ENCODE measurements at places on chromosomes 7 and 10.

DNA sequence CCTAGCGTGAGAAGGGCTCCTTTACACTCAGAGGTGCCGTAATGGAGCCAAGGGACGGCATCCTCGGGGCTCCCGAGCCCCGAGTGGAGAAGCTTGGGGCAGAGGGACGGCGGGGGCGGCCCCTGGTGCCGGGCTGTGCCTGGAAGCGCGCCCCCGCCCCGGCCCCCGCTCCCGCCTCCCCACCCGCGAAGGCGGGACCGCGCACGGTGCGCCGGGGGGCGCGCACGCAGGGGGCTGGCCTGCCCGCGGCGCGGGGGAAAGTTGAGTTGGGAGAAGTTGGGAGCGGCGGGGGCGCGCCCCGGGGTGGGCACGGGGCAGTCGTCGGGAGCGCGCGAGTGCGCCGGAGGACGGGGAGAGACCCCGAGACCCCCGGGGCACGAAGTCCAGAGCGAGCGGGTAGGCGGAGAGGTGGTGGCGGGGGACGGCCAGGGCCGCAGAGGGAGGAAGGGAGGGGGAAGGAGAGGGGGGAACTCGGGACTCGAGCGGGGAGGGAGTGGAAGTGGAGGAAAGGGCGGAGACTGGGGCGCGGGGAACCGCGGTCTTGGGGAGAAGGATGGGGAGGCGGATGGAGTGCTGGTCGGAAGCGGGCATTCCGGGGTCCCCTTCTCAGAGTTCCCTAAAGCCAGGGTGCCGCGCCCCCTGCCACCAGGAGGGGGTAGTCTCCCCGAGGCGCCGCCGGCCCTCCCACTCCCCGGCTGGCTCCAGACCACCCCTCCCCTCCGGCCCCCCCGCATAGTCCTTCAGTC lies at the start of gene SLC4A2:
SLC4A2 (plus strand) TSS at position 223 of the 746 bp plus-strand sequence. CDS start 2,399 bp downstream, outside the sequence.
- peak; percentile 82 for DNase-seq

DNA sequence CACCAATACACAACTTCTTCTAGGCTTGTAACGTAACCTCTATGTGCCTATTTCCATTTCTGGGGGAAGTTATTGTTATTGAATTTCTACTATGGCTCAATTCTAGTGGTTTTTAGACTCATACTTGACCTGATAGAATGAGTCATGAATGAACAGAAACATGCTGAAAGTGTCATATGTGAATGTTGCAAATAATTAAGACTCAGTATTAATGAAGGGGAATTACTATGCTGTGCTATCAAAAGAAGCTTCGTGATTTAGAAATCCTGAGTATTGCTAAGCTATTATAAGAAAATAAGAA lies 135.1 kb upstream of the ZWINT start:
- DNase-seq: no peak

- DNase-seq: no peak
These were observed 101.4 kb downstream of the KLF6 start for GRCh38 chr10:3683560-3683959.

DNA sequence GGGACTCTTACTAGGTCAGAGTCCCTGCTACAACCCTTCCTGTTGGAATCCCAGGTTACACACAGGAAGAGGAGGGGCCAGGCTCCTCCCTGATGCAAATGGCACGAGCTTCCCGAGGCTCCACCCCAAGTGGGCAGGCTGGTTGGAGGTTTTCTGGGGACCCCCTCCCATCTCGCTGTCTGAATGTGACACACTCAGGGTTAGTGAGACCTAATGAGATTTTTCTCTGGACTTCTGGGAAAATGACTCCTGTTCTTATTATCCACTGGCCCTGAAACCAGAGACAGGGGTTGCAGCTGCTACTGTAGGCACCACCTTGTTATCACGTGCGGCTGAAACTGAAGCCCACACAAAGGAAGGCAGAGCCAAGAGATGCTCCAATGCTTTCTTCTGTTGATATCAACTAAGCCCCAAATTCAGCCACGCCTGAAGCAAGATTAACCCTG lies 103.3 kb downstream of the FAM107B start:
- no peak for DNase-seq

DNA sequence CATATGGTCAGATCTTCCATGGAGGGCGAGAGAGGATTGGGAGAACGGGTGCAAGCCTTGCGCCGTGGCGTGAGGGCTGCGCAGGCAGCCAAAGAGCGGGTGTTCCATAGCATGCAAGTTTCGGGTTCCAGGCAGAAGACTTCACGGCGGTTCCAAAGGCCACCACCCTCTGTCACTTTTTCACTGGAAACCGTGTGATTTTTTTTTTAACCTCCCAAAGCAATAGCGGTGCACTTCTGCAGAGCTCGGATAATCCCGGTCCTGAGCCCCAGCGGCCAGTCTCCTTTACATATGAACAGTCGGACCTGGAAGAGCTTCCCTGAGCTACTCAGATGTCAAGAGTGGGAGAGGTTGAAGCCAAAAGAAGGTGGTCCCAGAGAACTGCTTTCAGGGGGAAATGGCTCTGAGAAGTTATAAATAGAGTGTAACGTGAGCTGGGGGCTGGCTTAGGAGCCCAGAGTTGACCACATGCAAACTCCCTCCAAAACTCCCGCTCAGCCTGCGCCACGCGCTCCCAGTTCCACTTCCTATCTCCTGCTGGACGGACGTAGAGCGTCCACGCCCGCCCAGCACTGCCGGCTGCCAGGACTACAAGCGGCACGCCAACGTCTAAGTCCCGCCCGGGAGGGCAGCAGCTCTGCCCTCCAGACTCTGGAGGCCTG lies at the start of gene MEOX2:
MEOX2 (minus strand) TSS at position 389 of the 662 bp plus-strand sequence; CDS start at position 108, 281 bp downstream.
- no peak for DNase-seq

DNA sequence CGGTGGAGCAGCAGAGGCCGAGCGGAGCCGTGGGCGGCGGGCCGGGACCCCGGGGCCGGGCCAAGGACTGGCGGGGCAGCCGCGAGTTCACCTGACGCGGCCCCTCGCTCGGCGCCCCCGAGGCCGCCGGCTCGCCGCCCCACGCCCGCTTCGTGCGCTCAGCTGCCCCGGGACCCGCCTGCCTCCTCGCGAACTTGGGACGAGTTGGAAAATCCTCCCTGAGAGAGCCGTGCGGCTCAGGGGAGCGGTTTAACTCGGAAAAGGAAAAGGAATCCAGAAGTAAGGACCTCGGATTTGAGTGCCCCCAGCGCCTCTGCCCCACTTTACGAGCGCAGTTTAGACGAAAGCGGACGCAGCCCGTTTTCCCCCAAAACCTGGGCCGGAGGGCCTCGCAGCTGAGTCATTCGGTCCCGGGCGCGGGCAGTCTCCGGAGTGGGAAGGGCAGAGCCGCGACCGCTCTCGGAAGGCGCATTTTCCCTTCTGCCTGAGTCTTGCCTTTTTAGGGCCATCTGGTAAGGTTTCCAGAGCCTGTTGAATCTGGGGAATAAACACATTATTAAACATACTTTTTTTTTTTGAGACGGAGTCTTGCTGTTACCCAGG lies 744 bp downstream of the CREM start:
- peak; percentile 78 for DNase-seq

DNA sequence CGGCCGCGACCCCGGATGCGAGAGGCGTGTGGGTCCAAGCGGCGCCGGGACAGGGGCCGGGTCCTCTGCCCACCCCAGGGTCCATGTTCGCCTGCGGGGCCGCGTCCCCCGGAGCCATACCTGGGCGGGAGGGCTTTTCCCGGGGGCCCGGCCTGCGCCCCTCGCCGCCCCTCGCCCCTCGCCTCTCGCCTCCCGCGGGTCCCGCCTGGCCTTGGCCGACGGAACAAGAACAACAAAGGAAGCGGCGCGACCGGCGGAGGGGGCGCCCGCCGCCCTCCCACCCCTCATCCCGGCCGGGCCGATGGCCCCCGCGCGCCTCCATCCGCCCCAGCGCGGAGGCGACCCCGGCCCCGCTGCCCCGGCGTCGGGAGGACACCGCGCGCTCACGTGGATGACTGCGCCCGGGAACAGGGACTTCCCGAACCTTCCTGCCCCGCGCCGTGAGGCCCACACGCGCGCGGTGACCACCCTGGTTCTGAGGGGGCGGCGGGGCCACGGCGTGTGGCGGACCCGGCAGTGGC lies 348.2 kb downstream of the DNAJB6 start:
- DNase-seq: no peak

GRCh38 chr7:108017776-108018151 lies 14.8 kb upstream of the LAMB1 start:
- no peak for DNase-seq

DNA sequence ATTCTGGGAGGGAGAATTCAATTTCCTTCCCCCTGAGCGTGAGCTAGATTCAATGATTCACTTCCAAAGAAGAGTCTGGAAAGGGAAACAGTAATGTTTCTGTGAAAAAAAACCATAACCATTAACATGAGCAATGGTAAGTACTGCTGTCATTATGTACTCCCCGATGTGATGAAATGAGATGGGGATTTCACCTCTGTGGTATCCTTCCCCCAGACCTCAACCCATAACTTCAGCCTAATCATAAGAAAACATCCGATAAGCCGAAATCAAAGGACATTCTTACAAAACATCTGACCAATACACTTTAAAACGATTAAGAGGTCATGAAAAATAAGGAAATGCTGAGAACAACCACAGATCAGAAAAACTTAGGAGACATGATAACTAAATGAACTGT lies 27.2 kb downstream of the EZH2 start:
- DNase-seq: no peak

GRCh38 chr10:71864911-71865361 lies 13.9 kb upstream of the PSAP start:
- DNase-seq: no peak

DNA sequence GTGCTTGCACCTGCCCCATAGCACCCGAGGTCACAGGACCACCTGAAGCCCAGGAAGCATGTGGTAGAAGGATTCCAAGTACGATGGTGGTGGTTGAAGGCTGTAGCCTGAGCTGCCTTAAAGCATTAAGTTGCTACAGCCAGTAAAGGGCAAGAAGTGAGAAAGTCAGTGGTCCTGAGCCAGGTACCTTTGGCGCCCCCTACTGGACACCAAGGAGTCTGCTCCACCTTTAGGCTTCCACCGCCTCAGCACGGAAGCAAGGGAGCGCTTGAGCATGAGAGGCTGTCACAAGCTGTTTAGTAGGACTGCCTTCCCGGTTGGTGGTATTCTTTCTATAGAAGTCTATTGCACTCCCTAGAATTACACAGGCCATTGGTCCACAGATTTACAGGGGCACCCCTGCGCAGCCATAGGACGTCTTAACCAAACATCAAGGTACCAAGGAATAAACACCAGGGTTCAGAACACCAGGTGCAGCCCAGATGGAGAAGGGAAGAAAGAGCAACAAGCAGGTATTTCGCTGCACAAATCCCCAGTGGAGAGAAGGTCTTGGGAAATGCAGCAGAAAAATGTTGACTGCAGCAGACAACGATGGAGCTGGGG lies 2.2 kb downstream of the CRTAC1 start:
- DNase-seq: peak; percentile 85

DNA sequence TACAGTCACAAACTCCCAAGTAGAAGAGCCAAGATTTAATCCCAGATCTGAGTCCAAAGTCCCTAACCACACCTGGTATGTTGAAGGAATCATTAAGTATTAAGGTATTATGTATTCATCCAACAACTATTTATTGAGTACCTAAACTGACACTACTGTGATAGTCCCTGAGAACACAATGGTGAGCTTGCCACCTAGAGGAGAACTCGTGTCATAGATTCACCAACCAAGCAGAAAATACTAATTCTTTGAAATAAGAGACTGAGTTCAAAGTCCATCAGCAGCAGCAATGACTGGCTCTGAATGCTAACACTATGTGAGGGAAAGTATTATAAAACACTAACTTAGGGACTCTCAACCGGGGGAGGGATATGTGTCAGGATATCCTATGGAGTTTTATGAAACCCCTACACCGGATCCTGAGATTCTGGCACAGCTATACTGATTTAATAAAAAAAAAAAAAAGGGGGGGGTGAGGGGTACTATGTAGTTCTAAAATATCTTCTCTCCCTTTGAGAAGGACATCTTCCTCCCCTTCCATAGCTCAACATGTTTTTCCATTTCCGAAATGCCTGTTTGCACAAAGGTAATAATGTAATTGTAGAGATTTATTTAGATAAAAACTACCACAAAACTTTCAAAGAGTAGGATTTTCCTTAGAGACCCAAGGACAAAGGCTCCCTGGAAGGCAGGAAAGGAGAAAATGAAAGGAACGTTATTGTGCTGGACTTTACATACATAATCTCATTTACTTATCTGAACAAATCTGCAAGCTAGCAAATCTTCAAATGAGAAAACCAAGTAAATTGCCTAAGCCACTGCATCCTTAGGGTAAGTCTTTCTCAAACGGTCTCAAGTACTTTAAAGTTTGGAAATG lies 1.6 kb downstream of the NCOA4 start:
- peak; percentile 85 for DNase-seq

DNA sequence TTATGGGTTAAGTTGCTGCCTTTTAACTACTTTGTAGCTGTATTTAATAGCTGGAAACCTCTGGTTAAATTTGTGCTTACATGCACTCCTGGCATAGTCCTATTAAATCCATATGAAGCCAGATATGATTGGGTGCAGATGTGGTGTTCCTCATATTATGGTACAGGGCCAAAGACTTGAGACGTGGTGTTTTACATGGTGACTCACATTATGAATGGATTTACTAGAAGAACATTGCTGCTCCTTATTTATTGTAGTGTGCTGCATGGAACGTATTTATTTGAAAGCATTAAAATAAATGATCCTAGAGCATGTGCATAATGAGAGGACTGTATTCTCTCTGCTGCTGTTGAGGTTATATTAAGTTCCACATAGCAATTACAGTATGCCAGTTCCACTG lies 224.1 kb downstream of the SLC25A13 start:
- no peak for DNase-seq

Measured in erythroblast (primary cell).